ENCODE measurements at places on chromosomes 12 and 14.

DNA sequence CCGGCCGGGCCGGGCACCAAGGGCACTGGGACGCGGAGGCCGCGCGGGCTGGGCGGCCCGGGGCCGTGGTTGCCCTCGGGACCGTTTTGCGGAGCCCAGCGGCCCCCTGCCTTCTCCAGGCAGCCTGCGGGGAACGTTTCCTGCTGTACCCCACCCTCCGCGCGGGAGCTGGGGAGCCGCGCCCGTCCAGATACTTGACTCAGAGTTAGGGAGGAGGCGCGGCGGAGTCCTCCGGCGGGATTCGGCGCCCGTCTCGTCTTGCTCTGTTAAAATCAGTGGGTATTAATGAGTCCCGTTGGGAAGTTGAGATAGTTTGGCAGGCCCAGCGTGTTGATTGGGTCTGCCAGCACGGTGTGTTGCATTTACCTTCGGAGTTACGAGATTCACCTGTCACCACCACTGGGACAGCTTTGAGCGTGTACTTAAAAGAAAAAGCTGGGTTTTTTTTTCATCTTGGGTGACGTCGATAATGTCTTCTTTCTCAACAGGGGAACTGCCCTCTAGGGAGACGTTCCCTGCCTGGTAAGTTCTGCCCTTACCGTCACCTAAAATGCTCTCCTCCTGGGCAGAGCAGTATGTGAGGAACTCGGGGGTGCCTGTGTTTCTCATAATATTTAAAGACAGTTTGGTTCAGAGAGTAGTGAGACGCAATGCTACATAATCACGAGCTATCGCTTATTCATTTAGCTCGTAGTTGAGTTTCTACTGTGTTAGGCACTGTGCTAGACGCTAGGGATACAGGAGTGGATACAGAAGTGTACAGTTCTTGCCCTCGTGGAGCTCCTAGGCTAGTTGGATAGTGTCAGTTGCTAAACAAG is 596 bp downstream of the DLST start:
- DNase-seq: peak; percentile 76

DNA sequence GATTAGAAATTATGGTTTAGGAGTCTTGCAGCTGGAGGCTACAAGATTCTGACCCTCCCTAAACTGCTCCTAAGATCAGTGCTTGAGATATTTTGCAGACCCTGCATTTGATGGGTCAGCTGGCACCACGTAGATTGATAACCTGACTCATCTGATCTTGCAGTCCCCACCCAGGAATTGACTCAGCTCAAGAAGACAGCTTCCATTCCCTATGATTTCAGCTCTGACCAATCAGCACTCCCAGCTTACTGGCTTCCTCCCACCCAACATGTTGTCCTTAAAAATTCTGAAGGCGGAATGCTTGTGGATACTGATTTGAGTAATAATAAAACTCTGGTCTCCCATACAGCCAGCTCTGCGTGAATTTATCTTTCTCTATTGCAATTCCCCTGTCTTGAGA is 23.2 kb upstream of the MTHFD1 start:
- no peak for DNase-seq

DNA sequence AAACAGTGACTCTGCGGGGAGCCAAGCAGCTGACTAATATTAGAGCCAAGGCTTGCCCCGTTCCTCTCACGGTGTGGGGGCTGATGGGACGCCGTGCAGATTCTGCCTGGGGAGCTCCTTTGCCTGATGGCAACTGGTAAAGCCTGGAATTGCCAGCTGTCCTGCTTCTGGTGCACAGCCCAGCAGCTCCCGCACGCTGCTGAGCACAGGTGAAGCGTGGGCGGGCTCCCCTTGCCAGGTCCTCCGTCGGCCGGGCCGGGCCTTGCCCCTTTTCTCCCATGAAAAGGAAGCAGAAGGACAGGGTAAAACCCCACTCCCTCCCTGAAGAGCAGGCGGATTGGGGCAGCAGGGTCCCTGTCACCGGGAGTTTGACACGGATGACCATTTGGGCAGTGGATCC is 79.0 kb downstream of the WDR20 start:
- DNase-seq: no peak

DNA sequence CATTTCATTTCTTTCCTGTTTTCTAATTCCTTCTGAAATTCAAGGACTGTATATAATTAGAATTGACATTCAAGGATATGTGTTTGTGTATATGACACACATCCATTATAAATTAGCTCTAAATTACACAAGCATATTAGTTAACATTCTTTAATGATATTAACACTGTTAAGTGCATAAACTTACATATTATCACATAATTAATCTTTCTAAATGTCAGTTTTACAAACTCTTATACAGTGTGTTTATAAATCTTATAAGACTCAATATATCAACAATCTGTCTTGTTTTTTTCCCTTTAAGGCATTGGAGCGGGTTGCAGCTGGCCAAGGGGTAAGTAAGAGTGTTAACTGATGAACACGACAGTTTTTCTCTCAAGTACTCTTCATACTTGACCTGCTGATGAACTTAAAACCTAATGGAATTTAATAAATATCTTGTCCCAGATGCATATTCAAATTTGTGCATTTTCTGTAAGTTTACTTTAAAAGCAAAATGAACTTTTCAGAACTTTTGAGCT is 76.1 kb downstream of the METTL25 start:
- no peak for DNase-seq

- no peak for DNase-seq
Measured at GRCh38 chr12:64120568-64120967, 101.5 kb downstream of the KICS2 start.

DNA sequence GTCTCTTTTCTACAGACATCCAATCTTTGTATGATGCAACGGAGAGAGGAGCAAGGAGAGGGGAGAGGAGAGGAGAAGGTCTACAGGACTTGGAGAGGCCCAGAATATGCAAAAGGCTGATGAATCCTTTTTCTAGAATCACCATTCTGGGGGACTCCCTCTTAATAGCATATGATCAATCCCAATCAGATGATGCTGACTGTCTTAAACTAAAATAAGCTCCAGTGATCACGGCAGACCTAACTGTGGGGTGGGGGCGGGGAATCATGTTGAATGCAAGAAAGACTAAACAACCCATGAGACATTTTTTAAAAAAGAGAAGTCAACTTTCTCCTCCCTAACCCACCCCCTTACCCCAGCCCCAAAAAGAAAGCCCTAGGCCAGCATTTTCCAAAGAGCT is 33.4 kb downstream of the BTBD7 start:
- peak; percentile 53 for DNase-seq

DNA sequence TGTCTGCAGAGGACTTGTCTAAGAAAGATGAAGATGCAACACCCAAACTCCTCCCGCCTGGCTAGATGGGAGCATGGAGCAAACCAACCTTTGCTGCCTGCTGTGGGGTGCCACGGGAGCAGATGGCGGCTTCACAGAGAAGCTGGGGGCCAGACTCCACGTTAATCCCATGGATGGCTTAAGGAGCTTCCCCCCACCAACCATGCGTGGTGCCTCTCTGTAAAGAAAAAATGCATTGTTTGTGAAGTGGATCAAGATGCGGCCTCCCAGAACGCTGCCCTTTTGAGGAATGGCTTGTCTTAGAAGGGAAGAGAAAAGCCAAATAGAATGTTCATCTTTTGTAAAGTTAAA is 15.6 kb downstream of the MVK start:
- DNase-seq: no peak

- DNase-seq: no peak
Measured at GRCh38 chr12:53952871-53953734, 1.6 kb upstream of the HOXC12 start.

GRCh38 chr12:124685689-124686369 is 118.4 kb upstream of the NCOR2 start:
- peak; percentile 57 for DNase-seq

DNA sequence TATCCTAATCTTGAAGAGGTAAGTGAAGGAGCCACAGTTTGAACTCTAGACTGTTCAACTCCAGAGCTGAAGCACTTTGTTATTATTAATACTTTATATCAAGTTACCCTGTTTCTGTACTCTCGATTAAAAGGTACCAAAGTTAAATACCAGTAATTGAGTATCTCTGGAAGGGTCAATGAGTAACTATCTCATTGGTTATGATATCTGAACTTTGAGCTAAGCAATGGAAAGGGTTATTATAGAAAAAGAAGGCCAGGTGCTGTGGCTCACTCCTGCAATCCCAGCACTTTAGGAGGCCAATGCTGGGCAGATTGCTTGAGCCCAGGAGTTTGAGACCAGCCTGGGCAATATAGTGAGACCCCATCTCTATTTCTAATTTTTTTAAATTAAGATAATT is 9.9 kb downstream of the TMEM19 start:
- no peak for DNase-seq

- DNase-seq: peak; percentile 28
Measured at GRCh38 chr14:30799933-30800332, 74.4 kb upstream of the COCH start.

GRCh38 chr14:65850429-65851135 is 438.1 kb downstream of the FUT8 start:
- DNase-seq: no peak

GRCh38 chr12:77189458-77189857 is 124.1 kb upstream of the E2F7 start:
- DNase-seq: no peak

DNA sequence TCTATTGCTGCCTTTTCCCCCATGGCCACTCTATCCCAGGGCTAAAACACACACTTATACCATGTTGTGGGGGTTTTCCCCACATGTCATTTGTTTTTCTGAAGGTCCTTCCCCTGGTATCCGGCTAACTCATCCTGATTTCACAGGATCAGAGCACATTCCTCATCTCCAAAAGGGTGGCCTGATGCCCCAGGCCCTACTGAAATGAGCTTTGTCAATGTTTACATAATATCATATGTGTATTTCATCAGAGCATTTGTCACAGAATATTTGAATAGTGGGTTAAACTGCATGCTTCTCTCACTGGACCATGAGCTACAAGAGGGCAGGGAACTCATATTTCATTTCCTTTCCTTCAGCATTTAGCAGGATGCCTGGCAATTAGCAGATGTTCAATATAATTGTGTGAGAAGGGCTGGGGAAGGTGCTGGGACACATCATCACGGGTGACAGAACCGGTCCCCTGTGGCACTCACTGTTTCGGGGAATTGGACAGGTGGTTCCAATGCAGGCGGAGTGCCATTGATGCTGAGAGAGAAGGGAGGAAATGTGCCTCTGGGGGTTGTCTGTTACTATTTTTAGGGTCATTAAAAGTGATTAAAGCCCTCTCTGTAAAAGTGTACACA is 26.8 kb downstream of the EMP1 start:
- DNase-seq: no peak

GRCh38 chr12:50302686-50303085 is 19.4 kb upstream of the LIMA1 start:
- DNase-seq: no peak

GRCh38 chr12:117494833-117495655 is 133.6 kb upstream of the NOS1 start:
- DNase-seq: no peak

- DNase-seq: peak; percentile 57
Measured at GRCh38 chr14:85934886-85935254, 404.9 kb downstream of the FLRT2 start.

DNA sequence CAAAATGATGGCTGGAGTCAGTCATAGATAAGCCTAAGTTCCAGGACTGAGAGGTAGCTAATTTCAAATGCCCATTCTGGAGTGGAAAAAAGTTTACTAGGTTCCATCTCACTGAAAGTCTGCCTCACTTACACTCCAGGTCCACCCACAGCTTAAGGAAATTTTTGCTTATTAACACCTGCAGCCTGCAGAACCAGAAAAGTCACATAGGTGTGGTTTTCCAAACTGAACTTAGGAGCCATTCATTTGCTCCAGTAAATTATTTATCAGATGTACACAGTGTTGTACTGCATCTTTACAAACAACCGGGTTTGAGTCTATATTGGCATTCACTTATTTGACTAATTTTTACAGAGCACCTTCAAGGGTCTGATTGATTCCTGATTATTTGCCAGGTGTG is 157.4 kb upstream of the ARID2 start:
- DNase-seq: no peak

DNA sequence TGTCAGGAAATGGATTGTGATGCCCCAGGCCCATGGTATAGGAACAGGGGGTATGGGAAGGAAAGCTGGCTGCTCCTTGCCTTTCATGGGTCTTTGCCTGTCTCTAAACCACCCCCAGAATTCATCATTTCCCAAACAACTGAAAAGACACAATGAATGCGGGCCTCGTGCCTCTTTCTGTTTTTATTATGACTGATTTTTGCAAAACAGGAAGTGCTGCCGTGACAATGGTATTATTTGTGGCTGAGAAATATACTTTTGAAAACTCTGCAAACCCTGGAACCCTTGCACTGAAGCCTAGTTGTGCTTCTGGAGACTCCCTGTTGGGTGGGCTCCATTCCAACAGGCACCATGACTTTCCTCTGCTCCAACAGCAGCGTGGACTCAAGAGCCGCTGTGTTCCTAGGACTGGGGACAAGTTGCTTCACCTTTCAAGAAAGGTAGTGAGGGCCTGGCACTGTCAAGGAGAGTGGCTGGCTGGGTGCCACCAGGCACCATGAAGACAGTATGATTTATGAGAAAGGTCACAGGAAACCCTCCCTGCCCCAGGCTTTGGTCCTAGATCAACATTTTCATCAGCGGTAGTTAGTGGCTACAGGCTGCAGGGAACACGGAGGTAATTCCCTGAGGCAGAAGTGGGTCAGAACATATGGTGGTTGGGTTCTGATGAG is 4.8 kb upstream of the DGLUCY start:
- peak; percentile 56 for DNase-seq

DNA sequence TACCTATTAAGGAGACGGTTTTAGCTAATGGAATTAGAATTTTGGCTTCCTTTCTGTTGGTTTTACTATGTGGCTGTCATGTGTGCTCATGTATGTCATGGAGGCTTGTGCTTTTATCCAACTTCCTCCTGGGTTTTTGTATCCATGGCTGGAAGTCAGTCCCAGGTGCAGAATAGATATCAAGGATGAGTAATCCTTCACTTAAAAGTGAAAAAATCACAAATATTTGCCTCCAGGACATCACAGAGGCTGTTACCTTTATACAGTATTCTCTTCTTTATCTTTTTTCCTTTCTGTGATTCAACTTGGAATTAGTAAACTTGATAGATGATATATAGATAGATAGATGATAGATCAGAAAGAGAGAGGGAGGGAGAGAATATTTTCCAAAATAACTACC is 706.8 kb downstream of the GALC start:
- no peak for DNase-seq

- no peak for DNase-seq
Measured at GRCh38 chr12:28578833-28579252, 388.6 kb downstream of the CCDC91 start.
